ENCODE measurements at places on chromosomes 3 and 15.

DNA sequence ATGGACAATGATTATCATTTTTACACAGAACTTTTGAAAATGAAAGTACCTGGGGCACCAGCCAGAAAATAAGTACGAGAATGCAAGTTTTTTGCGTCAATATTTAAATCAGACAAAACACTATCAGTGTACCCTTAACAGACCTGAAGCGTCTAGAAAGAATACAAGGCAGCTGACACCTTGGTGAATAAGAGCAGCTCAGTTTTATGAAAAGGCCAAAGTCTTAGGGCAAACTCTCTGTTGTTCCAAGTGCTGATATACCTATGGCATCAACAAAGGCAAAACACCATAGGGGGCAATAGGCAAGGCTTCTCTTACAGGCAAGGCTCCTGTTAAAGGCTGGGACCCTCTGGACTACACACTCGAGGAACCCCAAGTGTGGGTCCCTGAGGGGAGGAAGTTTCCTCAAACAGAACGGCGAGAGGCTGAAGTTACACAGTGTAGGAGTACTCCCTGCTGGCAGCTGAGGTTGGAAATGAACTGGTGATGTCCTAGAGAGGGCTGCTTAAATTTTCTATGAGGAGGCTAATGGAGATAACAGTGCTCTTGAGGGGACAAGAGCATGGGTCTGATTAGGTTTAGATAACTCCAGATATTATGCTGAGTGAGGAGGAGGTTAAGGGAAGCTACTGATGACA lies 291.0 kb downstream of the TIGIT start:
- no peak for DNase-seq

DNA sequence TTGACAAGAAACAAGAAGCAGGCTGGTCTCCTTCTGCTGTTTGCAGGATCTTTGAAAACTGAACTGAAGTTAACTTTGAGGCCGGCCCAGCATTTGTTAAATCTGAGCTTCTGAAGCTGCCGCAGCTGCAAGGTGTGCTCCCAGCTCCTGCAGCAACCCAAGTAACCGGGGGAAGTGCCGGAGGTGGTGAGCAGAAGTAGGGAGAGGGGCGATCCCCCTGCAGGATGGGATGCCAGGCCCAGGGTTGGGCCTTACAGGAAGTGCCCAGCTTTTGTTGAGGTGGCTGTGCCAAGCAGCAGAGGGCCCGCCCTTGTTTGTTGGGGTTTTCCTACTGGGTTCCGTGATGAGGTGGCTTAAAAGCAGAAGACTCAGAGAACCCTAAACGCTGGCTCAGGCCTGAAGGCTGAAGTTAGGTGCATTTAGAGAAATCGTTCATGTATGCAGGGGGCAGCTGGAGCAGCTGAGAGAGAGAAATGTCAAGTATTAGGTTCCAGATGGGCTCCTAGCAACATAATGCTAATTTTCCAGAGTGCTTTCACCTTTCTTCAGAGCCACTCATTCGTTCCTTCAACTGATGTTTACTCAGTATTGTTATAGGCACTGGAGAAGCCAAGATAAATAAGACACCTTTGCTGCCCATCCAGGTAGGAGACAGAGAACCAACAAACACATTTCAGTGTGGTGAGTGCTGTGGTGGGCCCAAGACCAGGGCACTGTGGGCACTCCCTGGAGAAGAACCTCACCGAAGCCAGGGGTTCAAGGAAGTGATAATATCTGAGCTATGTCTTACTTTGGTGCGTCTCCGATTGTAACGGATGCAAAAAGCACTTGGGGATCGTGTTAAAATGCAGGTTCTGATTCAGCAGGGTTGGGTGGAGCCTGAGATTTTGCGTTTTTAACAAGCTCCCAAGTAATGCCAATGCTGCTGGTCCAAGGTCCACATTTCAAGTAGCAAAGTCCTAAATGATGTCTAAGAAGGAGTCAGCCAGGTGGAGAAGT lies 42.2 kb upstream of the PLCL2 start:
- DNase-seq: peak; percentile 88

DNA sequence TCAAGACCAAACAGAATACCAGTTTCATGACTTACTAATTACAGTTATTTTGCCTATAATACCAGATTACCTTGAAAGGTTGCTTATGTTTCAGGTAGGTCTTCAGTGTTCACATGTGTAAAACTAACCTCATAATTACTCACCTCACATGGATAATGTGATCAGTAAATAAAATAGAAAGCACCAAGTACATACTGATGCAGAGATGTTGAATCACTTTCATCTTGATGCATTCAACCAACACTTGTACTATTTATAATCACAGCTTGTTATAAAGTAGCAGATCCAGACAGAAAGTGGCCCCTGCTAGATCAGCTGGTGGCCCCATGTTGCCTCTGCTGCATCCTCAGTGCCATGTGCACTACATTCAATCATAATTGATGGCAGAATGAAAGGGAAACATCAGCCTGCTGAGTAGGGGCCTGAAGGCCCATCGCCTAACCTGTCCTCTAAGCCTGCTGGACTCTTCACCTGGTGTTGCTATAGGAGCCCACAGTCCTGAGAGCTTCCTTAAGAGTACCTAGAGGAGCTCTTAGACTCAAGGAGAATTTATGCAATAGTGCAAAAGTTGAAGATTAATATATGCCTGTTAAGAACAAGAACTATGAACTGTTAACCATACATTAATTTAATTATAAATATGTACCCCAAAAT lies 154.3 kb downstream of the PLCL2 start:
- DNase-seq: no peak

DNA sequence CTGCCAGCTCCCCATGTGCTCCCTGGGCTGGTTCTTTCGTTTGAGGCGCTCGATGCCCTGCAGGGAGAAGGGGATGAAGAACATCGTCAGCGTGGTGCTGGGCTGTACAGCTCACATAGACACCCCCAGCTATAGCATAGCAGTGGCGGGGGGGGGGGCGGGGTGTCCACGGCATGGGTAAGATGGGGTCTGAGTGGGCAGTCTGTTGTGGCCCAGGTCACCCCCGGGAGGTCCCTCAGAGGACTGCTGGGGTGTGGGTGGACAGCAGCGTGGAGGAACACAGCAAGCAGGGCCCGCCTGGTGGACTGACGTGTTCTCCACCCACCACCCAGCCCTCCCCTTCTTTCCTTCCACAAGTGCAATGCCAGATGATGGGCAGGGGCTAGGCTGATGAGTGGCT lies 43.7 kb downstream of the TGM4 start:
- DNase-seq: peak; percentile 50

DNA sequence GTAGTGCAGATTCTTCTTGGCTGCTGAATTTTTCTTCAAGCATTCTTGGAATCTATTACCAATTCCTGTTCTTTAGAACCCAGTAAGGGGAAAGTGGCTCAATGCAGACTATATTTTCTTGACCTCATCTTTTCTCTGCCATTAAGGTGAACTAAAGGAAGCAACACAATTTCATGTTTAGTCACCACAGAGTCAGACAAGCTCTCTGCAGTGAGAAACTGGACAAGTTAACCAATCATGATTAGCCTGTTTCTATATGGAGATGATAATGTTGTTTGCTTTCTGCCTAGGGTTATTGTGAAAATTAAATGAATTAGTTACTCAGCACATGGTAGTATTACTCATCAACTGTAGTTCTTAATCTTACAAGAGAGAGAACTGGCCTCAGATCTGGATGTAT lies 1075.1 kb downstream of the AGBL1 start:
- no peak for DNase-seq

DNA sequence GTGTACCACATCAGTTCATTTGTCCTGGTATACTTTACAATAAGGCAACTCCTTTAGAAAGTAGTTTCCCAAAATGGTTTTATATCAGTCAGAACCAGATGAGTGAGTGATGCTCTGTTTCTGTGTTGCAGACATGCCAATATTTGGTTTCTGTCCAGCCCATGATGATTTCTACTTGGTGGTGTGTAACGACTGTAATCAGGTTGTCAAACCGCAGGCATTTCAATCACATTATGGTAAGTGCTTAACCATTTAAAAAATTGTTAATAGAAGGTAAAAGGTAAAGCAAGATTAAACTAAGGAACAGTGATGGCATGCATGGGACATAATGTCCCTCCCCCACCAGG lies 40.0 kb upstream of the SCAANT1 start:
- no peak for DNase-seq

GRCh38 chr3:158733656-158734055 lies 1.4 kb upstream of the RARRES1 start:
- DNase-seq: no peak

DNA sequence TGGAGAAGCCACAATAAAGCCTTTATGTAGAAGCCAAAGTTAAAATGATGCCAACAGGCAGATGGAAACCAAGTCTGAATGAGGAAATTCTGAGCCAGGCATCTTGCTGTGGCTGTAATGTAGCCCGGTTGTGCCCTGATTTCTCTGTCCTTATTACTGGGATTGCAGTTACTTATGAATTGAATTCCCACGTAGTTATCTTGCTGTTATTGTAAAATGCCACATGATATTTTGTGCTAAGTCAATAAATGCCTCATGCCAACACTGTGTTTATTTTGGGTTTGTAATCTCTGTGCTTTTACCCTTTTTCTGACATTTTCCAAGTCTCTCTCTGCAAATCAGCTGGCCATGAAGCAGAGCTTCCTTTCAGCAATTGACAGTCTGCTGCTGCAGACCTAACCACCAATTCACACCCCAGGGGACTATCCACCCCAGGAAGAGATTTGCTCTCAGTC lies 486.1 kb upstream of the GOLIM4 start:
- no peak for DNase-seq
